ENCODE measurements at places on chromosomes 11 and 22. TPM values are rescaled to one million over a fixed set of nuclear protein-coding genes. Genes with fewer than 3 reads are reported as not detected.

The OR52M1 gene
- not detected for total RNA-seq

The SNAP29 gene
- total RNA-seq, result 18.4 TPM

The ARL14EP gene
- 12.1 TPM for total RNA-seq

The CASTOR1 gene
- 20.8 TPM for total RNA-seq

The RNF215 gene
- 14.8 TPM for total RNA-seq

The GDPD4 gene
- total RNA-seq, result not detected

The CRACR2B gene
- 0.32 TPM for total RNA-seq

The ARFGAP3 gene
- total RNA-seq, result 50.9 TPM
